ENCODE measurements at places on chromosomes 12 and 14.

- DNase-seq: no peak
Measured at GRCh38 chr12:75660107-75660530, 148.7 kb upstream of the KRR1 start.

DNA sequence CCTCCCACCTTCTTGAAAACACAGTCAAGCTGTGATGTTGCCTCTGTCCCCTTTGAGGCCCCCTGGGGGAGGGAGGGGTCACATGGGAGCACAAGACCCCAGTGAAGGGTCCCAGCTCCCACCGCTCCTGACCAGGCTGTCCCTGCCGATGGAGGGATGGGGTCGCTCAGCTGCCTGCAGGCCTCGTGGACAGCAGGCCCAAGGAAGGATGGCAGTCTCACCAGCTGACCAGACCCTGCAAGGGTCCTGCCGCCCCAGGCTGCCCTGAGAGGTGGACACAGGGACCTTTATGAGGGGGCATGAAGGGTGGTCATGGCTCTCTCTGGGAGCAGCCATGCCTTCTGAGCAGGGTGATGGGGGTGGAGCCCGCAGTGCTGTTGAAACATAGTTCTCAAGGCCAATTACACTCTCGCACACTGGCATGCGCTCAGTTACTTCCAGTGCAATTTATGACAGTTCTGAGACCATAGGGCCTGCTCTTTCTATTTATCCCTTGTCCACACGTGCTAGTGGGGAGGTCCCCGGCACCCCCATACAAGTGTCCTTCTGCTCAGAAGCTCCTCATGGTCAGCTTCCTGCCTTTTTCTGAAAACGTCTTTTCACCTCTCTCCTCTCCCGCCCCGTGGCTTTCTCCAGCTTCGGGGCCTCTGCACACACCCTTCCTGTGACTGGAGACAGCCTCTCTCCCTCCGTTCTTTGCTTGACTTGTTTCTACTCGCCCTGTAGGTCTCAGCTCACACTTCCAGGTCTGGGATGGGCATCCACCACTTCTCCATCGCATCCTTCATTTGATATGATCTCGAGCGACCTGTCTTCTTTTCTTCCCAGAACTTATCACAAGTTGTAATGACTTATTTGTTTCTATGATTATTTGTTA lies 313.1 kb downstream of the ADGRD1 start:
- no peak for DNase-seq

DNA sequence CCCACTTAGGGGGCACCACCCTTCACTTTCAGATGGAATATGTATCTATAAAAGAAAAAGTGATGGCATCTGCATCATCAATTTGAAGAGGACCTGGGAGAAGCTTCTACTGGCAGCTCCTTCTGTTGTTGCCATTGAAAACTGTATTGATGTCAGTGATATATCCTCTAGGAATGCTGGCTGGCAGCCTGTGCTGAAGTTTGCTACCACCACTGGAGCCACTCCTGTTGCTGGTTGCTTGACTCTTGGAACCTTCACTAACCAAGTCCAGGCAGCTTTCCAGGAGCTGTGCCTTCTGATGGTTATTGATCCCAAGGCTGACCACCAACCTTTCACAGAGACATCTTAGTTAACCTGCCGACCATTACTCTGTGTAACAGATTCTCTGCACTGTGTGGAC lies 44.7 kb downstream of the RIMKLB start:
- DNase-seq: no peak

- DNase-seq: no peak
Measured at GRCh38 chr12:59578254-59578653, 17.6 kb upstream of the SLC16A7 start.

GRCh38 chr12:23197266-23197665 lies 572.3 kb downstream of the ETNK1 start:
- DNase-seq: no peak

DNA sequence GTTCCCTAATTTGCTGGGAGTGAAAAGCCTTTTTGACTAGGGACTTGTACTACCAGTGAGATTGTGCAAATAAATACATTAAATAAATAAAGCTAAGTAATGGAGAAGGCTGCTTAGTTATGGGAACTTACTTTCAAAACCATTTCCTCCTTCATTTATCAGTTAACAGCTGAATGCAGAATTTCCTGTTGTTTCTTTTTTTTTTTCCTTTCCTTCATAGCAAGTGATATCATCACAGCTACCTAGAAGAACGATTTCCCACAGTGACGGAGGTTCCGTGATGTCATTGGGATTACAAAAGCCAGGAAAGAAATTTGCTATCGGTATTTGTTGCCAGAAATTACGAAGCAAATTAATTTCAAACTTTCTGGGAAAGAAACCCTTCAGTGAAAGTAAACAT lies 42.1 kb upstream of the SOCS2 start:
- no peak for DNase-seq

- DNase-seq: no peak
Measured at GRCh38 chr14:94062344-94062940, 18.6 kb downstream of the DDX24 start.

- DNase-seq: no peak
Measured at GRCh38 chr12:509500-509899, 49.8 kb downstream of the B4GALNT3 start.

DNA sequence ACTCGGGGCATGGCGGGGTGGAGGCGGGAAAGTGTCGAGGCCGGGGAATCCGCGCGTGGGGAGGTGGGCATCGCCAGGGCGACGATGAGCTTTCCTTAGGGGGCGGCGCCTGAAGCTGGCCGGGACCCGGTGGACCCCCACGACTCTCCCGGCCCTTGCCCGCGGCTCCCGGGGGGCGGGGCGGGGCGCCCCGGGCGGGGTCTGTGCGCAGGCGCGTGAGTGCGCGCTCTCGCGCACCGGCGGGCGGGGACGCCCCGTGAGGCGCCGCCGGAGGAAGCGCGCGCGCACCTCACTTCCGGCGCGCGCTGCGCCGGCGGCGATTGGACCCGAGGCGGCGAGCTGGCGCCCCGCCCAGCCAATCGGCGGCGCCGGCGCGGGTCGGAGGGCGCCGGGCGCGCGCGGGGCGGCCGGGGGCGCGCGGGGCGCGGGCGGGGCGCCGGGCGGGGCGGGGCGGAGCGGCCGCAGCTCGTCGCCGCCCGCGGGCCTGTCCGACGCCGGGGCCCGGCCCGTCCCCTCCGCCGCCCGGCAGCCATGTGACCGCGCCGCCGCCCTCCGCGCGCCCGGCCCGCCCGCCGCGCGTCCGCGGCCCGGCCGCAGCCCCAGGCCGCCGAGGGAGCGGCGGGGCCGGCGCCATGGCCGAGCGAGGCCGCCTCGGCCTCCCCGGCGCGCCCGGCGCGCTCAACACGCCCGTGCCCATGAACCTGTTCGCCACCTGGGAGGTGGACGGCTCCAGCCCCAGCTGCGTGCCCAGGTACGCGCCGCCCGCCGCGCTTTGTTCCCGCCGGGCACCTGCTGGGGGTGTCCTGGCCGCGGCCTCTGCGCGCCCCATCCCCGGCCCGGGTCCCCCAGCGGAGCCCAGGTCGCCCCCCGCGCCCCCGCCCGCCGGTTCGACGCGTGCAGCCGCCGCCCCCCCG lies at the start of gene PACS2:
TSS of gene PACS2 (plus strand) at position 462 of the 914 bp plus-strand sequence. CDS start at position 633, 171 bp downstream.
- DNase-seq: peak; percentile 77

- DNase-seq: no peak
Measured at GRCh38 chr14:89032086-89032649, 207.7 kb downstream of the TTC8 start.

GRCh38 chr14:65206448-65207096 lies 104.3 kb upstream of the MAX start:
- DNase-seq: no peak

DNA sequence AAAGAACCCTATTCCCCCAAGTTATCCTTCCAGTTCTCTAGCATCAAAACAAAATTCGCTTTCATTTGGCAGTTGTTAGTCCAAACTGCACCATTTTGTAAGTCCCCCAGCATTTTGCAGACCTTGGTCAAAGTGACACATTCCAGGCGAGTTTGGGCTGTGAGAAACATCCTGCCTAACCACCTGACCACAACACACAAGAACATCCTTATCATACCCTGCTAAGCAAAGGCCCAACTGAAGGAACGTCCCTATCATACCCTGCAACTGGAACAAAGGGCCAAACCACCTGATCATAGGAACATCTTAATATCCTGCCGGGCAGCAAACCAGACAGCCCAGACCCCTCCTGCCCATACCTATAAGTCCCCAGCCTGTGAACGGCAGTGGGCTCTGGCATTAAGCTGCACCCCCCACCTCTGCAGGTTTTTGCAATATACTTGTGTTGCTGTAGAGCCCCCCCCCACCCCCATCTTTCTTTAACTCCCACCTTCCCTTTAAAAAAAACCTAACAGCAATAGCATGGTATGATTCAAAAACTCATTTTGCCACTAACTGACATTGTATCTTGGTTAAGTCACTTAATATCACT lies 2.7 kb downstream of the PCNX4 start:
- DNase-seq: no peak

GRCh38 chr12:99235381-99235780 lies 412.2 kb upstream of the GARIN6 start:
- no peak for DNase-seq

GRCh38 chr14:94517641-94518257 lies 8.5 kb upstream of the SERPINA12 start:
- no peak for DNase-seq

GRCh38 chr12:32906399-32907165 lies 10.0 kb upstream of the PKP2 start:
- DNase-seq: no peak

GRCh38 chr14:77738559-77739250 lies 22.3 kb downstream of the SNW1 start:
- no peak for DNase-seq

DNA sequence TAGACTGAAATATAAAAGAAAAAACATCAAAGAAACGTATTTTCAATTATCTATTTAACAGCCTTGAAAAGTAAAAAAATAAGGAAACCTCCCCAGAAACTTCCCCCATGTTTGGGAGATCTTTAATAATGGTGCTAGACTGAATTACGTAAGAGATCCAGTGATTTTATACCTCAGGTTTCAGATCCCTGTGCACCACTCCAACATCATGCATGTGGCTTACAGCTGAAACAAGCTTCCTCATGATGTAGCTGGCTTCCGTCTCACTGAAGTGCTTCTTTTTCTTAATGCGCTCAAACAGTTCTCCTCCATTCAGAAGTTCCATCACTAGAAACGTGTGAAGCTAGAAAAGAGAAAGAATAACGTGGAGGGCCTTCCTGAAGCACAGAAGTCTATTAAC lies 78.0 kb upstream of the TTC7B start:
- DNase-seq: no peak

DNA sequence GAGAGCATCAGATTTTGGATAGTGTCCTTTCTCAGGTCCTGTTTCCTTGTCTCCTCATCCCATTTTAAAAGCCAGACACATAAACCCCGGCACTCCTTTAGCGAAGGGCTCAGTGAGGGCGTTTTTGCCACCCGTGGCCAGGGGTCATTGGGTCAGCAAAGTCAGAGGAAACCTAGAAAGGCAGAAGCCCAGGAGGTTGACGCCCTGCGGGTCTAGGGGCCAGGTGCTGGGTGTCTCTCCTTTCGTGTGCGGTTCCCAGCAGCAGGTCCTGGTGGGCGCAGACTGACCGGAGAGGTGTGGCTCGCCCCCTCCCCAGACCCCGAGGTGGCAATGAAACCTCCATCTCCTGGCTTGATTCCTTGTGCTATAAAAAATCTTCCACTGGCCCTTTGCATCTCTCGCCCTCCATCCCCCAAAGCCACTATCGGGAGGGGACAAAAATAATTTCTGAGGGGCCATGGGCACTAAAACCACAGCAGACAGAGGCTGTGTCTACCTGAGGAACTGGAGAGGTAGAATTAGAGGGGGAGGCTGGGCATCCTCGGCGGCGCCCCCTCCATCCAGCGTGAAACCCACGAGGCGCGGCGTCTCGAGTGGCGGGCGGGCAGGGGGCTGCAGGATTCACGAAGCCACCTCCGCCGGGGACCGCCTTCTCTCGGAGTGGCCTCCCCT lies 858 bp upstream of the FRMD6 start:
- no peak for DNase-seq

- no peak for DNase-seq
Measured at GRCh38 chr12:47742253-47742825, 16.3 kb downstream of the RAPGEF3 start.

GRCh38 chr12:117282490-117282889 lies 78.9 kb downstream of the NOS1 start:
- no peak for DNase-seq

DNA sequence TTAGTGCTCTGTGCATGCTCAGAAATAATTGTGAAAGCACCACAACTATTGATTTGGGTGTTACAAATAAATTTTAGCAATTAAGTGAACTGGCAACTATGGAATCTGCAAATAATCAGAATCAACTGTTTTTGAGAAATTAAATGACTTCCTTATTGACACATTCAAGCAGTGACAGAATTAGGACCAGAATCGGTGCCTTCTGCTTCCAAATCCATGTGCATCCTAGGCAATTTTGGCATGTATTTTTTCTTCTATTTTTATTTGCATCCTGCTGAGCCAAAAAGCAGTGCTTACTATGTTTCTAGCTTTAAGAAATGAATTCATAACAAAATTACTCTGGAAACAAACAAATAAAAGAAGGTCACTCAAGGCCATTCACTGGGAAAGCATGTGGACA lies 408.2 kb downstream of the GXYLT1 start:
- peak; percentile 8 for DNase-seq

DNA sequence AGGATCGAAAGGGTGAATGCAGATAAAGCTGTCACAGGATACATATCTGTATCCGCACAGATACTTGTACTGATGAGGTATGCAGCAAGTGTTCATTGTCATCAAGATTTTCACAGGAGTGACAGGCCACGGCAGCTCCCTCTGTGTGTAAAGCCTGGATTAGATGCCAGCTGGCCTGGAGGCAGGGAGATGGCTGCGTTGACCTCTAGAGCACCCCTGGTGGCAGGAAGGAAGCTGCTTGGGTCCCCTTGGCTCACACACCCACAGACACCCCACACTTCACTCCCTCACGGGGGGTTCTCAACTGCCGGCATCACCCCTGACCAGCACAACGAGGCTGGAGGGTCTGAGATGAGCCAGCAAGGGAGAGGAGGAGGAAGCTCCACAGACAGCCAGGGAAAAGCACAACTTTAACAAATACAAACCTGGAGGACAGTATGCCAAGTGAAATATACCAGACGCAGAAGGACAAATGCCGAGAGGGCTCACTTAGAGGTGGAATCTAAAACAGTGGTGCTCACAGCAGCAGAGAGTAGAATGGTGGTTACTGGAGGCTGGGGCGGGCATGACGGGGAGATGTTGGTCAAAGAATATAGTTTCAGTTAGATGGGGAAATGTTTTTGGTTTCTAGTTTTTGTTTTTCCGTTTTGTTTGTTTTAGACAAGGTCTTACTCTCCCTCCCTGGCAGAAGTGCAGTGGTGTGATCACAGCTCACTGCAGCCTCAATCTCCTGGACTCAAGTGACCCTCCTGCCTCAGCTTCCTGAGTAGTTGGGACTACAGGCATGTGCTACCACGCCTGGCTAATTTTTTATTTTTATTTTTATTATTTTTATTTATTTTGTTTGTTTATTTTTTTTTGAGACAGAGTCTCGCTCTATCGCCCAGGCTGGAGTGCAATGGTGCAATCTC lies 45.7 kb downstream of the TEAD4 start:
- no peak for DNase-seq

- no peak for DNase-seq
Measured at GRCh38 chr12:22272335-22273151, 62.0 kb downstream of the ST8SIA1 start.

- DNase-seq: no peak
Measured at GRCh38 chr12:124283326-124283725, 11.6 kb upstream of the RFLNA start.
